ENCODE measurements at places on chromosomes 5 and 9.

DNA sequence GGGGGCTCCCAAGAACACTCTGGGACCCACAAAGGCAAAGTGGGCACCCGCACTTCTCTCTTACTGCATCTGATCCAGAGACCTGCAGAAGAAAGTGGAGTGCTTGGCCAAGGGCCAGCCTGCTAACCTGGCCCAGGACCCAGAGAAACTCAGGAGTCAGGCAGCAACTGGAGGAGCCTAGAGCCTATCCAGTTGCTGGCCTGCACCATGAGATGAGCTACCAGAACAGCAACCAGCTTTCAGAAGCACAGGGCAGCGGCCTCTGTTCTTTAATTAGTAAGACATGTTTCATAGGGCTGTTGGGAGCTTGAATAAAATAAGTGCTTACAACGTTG, 298.3 kb downstream of the GADD45G start:
- DNase-seq = no peak

DNA sequence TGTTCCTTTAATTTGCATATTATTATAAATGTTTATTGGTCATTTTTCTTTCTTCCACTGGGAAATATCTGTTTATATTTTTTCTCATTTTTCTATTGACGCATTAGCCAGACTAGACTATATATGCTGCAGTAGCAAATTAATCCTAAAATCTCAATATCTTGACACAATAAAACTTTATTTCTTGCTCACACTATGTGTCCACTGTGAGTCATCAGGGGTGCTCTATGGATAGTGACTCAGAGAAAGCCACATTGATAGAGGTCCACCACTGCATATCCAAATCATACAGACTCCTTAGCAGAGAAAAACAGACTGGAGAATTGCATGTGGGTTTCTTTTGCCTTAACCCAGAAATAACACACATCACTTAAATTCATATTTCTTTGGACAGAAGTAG, 20.8 kb downstream of the OR1L3 start:
- DNase-seq = peak; percentile 2

DNA sequence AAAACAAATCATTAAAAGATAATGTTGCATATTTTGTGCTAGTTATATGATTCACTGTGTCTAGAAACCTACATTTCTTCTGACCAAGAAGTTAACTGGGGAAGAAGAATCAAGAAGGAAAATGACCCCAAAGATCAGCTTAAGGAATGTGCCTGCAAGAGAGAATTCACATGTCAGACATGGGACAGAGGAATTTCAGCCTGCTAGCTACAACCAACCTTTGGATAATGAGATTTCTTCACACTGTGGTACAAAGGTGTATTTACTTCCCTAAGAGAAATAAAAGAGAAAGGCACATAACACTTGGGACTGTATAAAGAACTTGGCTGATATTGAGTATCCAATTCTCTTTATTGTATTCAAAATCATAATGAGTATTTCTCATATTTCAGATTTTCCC, 39.6 kb upstream of the ELL2 start:
- peak; percentile 79 for DNase-seq

DNA sequence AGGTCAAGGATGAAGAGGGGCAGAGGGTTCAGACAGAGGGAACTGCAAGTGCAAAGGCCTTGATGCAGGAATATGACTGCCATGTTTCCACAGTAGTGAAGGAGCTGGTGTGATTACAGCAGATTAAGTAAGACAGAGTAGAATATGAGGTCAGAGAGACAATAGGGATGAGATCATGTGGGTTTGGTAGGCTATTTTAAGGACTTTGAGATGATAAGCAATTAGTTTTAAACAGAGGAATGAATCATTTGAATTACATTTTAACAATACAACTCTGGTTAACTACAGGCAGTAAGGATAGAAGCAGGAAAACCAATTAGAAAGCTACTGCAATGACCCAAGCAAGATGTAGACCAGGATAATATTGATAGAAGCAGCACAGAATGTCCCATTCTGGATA, 7.7 kb downstream of the CENPK start:
- DNase-seq = peak; percentile 36

DNA sequence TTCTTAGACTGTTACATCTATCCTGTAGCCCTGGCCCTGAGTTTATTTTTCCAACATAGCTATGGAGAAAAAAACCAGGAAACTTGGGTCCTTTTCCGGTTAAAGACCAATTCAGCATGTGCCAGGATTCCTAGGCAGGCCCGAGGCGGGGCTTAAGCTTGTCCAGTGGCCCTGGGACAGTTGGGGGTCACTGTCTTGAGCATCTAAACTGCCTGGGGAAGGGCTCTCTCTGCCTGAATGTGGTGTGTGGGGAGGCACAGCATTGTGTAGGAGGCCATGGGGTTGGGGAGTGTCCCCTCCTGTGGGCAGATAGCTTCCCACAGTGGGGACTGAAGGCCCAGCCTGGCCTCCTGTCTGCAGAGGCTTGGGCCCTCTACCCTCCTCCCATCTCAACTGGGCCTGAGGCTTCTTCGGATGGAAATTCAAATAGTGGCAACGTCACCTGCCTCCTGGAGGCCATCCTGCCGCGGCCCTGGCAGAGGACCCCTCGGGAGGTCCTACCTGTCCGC, 88.8 kb downstream of the PHF2 start:
- DNase-seq = no peak

- DNase-seq = no peak
Measured at GRCh38 chr5:178525906-178526732, 64.1 kb downstream of the COL23A1 start.

- peak; percentile 96 for DNase-seq
Measured at GRCh38 chr9:127336506-127337352, 60.2 kb upstream of the SLC2A8 start.

DNA sequence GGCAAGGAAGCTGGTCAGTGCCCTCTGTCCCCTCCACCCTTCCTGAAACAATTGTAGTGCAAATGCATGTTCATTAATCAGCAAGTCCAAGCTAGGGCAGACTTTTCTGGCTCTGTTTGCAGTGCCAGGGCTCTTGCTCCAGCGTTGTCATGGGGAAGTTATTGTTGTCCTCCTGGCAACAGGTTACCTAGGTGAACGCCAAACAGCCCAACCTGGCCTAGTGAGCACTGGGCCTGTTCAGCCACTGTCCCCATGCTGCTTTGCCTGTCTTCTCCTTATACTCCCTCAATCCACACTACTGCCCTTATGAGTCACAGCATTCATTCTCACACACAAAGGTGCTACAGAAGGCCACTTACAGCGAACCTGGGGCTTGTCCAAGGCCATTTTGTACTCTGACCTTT, 34.5 kb upstream of the GLIS3 start:
- no peak for DNase-seq

DNA sequence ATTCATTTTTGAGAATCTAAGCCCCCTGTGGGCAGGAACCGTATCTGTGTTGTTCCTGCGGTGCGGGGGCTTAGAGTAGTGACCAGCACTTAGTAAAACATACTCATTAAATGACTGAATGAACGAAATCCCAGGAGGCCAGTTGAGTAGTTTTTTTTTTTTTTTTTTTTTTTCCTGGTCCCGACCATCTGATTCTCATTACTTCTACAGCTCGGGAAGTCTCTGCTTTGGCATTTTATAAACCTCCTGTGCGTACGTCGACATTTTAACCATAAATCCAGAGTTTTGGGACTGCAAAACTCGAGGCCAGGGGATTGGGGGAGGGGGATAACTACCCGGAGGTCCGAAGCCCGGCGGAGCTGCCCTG, 31.5 kb upstream of the SPRY4 start:
- peak; percentile 86 for DNase-seq

- DNase-seq = no peak
Measured at GRCh38 chr9:3807601-3808000, 281.8 kb upstream of the RFX3 start.

DNA sequence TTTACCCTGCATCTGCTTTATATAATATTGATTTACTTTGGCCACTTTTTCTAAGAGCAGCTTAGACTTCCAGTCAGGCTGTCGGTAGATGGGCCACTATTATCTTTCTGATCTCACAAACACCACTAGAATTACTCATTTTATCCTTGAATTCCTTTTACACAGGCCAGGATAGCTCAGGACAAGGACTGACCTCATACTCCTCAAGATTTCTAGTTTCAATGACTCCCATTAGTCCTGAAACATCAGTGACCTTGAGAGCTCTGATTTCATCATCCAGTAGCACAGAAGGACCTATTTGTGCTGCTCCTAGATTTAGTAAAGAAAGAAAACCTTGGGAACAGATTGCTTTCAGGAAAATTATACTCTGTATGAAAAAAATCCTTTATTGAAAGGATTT, 727.9 kb upstream of the PTPRD start:
- DNase-seq = no peak

GRCh38 chr5:169176709-169177694, 123.9 kb downstream of the SLIT3 start:
- no peak for DNase-seq

DNA sequence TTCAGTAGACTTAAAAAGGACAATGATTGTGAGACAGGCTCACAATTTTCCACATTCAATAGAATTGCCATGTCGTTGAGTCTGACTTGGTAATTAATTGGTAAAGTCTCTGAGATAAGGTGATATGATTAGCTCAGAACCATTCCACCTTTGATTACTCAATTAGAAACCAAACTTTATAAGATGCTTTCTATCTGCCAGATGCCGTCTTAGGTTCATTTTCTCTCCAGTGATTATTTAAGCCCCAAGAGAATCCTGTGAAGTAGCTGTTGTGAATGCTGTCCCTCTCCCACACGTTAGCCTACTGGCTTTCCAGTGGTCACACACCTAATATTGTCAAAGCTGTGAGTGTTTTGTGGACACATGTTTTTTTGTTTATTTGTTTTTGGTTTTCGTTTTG, 528.9 kb upstream of the ZNF462 start:
- no peak for DNase-seq

DNA sequence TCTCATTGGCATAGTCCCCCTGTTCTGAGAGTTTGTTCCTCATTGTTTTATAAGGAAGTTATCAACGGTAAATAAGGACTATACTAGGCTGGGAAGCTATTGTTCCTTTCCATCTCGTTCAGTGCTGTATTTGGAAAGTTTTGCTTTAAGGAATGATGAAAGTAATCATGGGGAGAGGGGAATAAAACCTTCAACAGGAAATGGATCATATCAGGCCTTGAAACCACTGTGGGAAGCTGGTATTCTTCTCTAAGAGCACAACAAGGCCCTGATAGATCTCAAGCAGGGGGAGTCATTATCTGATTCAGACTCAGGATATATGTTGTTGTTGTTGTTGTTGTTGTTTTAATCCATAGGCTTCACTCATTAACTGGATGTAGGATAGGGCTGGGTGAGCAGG, 474.5 kb downstream of the ENC1 start:
- peak; percentile 71 for DNase-seq

DNA sequence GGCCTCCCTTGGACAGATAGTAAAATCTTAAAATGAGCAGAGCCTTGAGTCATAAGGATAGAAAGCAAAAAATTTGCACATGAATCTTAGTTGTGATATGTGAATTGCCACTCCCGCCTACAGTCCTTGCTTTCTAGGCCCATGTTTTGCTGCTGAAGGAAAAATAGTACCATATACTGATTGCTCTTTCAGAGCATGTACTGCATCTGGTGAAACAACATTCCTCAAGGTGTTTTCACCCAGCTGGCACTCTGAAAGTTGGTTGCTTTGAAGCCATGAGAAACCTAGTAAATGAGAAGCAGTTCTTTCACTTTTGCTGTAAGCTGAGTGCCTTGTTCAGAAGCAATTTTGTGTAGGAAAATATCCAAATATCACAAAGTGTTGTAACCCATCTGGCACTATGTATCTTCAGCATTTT, 10.3 kb downstream of the CDC37L1 start:
- DNase-seq = no peak

DNA sequence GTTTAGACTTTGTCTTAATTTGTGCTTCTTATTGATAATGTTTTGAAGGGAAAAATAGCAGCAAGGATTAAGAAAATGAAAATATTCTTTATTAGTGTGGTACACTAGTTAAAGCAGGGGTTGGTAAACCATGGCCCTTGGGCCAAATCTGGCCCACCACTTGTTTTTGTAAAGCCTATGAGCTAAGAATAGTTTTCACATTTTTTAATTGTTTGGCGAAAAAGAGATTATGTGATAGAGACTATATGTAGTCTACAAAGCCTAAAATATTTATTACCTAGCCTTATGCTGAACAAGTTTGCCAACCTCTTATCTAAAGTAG, 57.2 kb downstream of the KCNN2 start:
- DNase-seq = no peak

- DNase-seq = no peak
Measured at GRCh38 chr5:1299511-1299850, 4.6 kb upstream of the TERT start.

GRCh38 chr5:6376974-6377520, 1.3 kb downstream of the MED10 start:
- peak; percentile 6 for DNase-seq

DNA sequence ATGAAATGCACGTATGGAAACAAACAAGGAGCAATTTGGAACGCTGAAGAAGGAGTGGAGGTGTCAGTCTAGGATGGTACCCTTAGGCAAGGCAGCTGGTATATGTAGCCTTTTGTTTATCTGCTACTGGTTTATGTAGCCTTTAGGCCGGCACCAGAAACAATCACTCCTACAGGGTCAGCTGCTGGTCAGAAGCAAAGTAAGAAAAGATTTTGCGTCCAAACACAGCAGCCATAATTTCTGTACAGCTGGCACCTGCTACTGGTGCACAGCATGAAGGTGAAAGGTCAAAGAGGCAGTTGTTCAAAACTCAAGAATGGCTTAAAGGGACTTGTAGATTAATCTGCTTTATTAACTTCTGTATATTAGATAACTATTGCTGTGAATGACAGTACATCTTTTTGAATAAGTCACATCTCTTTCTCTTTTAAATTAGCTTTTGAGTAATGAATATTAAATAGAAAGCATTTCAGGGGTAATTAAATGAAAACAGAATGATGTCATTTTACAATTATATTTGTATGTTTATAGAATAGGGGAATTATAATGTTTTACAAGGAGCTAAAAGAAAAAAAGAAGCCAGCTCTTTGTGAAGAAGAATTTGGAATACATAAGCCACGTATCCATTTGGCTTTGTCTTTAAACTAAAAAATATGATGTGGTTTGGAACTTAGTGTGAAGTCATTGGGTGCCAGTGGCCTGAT, 33.1 kb upstream of the TLX3 start:
- DNase-seq = no peak
